ENCODE measurements at places on chromosomes 5 and 9.

DNA sequence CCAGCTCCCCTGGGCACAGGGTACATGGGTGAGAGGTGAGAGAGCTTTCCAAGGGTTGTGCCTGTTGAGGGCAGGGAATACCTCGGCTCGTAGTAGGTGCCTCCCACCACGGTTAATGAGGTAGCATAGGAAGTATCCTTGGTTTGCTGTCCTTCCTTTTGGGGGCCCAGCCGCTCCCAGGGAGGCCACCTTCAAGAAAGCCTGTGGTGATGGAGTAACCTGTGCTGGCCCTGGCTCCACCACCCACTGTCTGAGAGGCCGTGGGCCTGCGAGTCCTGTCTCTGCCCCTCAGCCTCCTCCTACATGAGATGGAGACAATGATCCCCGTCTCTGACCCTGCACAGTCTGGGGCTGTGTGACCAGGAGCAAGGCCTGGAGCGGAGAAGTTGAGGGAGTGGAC lies 40.8 kb downstream of the COL27A1 start:
- DNase-seq: no peak

DNA sequence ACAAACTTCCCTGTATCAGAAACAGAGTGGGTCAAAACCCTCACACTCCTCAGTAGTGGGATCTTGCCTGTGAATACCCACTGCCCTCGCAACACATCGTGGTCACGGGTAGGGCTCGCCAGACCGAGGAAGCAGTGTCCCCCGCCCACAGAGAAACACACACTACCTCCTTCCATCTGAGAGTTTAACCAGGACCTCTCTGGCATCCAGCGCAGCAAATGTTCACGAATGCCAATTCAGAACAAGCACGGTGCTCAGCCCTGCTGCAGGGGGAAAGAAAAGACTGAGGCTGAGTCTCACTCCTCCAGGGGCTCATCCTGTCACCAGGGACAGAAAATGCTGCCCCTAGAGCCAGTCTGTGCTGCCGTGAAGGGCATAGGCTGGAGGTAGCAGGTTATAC lies 42.5 kb upstream of the SYNPO start:
- no peak for DNase-seq

- no peak for DNase-seq
These were observed 304.2 kb downstream of the ENC1 start for GRCh38 chr5:74336297-74336696.

GRCh38 chr9:83596899-83597504 lies 25.9 kb upstream of the IDNK start:
- DNase-seq: peak; percentile 29

GRCh38 chr5:32503261-32503660 lies 58.7 kb upstream of the ZFR start:
- no peak for DNase-seq

- DNase-seq: no peak
These were observed 286.5 kb downstream of the ZSWIM6 start for GRCh38 chr5:61618577-61618976.

DNA sequence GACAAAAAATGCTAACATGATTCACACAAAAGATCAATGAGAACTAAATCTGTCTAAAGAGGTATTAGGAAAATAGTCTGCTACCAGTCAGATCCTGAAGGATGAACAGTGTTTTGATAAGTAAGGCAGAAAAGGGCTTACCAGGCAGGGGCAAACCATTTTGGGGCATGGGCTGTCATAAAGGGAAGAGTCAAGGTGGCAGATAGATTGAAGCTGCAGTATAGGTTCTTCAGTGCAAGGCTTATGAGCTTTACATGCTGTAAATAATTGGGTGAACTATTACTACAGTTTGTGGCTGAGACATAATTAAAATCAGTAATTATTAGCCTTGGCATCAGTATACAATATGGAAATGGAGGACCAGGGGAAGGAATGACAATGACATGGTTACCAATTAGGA lies 21.8 kb downstream of the CSNK1A1 start:
- no peak for DNase-seq

DNA sequence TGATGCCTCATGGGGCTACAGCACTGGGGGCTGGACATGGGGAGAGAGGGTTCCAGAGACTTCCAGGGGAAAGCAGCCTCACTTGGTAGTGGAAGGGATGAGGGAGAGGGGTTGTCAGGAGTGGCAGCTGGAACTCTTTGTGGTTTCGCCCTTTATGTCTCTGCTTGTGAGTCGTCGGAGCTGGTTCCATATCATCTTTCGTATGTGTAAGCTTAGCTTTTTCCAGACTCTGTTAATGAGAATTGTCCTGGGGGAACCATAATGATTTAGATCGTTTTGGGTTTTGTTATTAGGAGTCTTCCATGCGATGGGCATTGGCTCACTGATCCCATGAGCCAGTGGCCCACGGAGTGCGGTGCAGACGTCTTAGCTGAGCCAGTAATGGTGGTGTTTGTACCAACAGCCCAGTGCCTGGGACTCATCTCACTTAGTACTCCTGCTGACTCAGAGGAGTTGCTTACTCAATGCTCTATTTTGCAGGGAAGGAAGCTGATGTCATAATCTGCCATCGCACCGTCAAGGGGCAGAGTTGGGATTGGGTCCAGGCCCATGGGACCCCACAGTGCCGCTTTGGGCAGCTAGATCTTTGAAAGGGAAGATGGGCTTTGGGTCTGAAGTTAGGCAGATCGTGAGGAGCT lies 48.5 kb downstream of the NEK6 start:
- no peak for DNase-seq

- DNase-seq: no peak
These were observed 726.1 kb upstream of the ADAMTS16 start for GRCh38 chr5:4413996-4414395.

GRCh38 chr5:15558240-15558639 lies 58.3 kb downstream of the FBXL7 start:
- DNase-seq: no peak

- DNase-seq: no peak
These were observed 113.0 kb downstream of the SMARCA2 start for GRCh38 chr9:2128141-2128540.
